Fibroblast of skin of left biceps (primary cell): ENCODE measurements at places on chromosomes 11 and 22.

GRCh38 chr11:76752321-76753143 is 30.6 kb upstream of the TSKU start:
- DNase-seq, result peak; percentile 36

GRCh38 chr11:84408946-84409411 is 1122.8 kb upstream of the CCDC90B start:
- no peak for DNase-seq

DNA sequence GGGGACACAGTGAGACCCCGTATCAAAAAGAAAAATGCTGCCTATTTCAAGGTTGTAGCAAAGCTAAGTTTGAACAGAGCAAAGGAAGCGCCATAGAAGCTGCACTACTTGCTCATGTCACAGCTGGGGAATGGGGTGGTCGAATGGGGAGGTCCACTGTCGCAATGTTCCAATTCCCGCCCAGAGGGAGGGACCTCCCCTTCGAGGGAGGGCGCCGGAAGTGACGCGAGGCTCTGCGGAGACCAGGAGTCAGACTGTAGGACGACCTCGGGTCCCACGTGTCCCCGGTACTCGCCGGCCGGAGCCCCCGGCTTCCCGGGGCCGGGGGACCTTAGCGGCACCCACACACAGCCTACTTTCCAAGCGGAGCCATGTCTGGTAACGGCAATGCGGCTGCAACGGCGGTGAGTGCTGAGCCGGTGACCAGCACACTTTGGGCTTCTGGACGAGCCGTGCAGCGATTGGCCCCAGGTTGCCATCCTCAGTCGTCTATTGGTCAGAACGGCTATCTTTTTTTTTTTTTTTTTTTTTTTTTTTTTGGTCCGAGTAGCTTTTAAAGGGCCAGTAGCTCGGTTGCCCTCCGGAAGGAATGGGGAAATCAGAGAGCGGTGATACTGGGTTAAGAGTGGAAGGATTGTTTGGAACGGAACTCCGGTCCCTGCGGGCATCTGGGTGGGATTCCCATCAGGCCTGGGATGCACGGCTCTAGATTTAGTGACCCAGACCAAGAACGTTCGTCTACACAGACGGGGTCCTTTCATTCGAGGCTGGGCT is at the start of gene HMBS:
Gene HMBS, plus strand, starts transcription at position 219 of the 774 bp plus-strand sequence. Its CDS starts 153 bp downstream, at position 372.
- peak; percentile 72 for DNase-seq

DNA sequence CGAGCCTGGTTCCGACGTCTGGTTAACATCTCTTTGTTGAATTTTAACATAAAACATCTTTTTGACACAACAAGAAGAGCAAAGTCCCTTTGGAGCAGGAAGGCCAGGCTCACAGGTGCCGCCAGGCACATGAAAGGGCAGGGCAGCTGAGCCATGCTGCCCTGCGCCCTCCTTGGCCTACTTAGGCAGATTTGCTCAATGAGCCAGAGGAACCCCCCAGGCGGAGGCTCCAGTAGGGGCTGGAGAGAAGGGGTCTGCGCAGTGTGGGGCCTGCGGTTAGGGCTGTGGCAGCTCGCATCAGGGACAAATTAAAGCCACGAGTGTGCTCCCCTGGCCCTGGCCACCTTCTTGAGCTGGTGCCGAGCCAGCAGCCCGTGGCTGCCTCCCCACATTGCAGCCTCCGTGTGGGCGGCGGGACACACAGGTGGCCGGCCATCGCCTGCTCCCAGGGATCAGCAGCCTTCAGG is 9.9 kb upstream of the SLC22A12 start:
- no peak for DNase-seq

- DNase-seq, result no peak
Observed at GRCh38 chr22:22520667-22521602, 865 bp upstream of the ZNF280A start.

DNA sequence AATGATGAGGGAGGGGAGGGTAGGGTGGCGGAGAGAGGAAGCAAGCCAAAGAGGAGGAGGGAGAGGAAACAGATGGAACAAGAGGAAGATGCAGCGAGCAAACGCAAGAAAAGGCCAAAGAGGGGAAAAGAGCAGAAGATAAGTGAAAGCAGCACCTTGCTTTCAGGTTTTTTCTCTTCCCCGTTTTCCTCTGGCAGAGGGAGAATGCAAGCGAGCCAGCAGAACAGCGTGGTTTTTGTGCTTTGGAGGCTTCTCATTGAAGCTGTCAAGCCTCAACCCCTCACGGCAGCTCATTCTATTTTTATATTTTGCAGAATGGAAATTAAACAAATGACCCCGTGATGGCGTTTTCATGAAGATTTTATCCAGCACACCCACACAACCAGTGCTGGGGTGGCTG is 67.1 kb upstream of the GRAMD1B start:
- no peak for DNase-seq

- no peak for DNase-seq
Observed at GRCh38 chr11:117743121-117743815, 53.7 kb downstream of the DSCAML1 start.

DNA sequence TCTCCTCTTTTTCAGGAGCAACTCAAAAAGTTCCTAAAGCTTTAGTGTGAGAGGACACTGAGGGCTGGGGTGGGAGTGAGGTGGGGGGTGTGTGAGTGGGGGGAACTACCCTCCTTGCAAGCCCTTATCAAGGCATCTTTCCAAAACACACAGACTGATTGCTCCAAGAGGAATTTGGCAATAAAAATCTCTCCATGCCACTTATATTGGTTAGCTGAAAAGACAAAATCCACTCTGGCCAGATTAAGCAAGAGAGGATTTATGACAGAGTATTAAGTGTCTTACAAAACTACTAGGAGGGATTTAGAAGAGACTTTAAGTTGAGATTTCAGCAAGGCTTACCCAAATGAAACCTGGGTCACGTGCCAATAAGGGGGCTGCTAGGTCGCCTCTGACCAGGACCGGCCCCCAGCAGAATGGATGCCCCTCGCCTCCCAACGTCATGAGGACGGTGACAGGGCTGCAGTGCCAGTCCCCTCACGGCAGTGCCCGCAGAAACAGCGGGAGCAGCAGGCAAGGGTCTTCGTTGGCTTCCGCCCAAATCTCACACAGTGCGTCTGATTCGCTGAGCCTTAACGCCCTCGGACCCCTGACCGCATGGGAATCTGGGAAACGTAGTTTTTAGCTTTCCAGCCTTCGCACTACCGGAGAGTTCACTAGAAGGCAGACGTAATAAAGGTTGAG is 22.1 kb upstream of the CTR9 start:
- peak; percentile 44 for DNase-seq

GRCh38 chr11:1202154-1202775 is 20.6 kb upstream of the MUC5B start:
- DNase-seq, result no peak

DNA sequence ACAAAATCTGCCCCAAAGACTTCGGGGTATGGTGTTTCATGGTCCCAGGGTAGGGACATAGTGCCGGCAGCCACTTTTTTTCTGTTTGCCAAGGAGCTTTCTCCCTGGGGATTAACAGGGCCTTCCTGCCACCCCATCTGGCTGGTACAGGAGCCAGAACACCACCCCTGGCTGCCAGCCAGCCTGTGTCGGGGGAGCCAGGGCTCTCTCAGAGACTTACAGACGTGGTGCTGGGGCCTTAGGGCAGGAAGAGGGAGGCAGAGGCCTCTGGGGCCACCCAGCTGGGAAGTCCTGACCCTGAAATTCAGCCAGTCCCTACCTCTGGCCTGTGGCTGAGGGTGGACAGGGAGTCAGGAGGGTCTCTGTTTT is 52.4 kb upstream of the CDON start:
- no peak for DNase-seq

- no peak for DNase-seq
Observed at GRCh38 chr22:50473855-50474671, 772 bp downstream of the SBF1 start.

DNA sequence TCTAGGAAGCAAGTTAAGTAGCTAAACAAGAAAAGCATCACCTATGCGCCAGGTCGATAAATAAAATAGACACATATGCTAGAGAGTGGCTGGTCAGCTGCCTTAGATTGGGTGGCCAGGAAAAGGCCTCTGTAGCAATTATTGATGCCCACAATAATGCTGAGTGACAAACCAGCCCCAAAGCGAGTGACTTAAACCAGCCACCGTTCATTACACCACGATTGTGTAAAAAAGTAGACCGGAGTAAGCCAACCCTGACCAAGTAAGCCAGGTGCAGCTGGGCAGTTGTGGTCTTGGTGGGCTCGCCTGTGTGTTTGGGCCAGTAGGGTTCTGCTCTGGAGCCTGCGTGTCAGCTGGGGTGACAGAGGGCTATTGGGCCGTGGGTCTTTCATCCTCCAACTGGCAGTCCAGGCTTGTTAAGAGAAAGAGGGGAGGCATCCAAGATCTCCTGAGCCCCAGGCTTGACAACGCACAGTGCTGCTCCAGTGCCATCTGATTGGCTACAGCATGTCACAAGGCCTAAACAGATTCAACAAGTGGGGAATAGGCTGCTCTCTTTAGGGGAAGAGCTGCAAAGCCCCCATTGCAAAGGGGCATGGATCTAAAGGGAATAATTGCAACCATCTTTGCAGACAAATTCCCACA is 100.4 kb upstream of the PARVA start:
- no peak for DNase-seq

DNA sequence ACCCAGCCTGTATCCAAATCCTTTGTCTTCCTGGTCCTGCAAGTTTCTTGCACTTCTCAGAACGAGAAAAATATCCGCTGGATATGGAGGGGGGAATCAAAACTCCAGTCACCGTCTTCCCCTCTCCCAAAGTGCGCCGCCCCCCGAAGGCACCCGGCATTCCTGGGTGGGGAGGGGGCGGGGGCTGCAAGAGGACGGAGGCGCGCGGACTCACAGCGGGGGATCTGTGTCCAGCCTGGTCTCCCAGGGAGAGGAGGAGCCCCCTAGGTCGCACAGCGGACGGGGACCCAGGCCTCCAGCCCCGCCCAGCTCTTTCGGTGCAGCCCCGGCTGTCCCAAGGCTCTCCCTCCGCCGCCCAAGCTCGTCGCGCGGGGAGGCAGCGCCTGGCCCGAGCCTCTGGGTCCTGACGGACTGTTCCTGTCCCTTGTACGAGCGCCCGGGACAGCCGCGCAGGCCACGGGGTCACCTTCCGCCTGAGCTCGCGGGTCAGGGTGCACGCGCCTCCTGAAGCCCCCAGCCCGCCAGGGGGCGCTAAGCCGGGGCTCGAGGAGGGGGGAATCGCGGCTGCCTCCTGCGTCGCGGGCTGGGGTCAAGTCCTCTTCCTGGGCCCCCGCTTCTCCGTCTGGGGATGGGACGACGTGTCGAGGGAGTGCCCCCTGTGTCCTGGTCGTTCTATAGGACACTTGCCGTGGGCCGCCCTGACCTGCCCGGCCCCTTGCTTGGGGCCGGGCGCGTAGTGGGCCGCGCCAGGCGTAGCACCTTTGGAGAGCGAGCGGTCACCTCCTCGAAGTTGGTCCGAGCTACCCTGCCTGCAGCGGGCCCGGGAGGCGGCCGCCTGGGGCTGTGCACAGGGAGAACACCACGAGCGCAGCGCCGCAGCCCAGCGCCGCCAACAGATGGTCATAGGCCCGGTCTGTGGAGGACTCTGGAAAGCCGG is 2.4 kb upstream of the WNT11 start:
- DNase-seq, result no peak

DNA sequence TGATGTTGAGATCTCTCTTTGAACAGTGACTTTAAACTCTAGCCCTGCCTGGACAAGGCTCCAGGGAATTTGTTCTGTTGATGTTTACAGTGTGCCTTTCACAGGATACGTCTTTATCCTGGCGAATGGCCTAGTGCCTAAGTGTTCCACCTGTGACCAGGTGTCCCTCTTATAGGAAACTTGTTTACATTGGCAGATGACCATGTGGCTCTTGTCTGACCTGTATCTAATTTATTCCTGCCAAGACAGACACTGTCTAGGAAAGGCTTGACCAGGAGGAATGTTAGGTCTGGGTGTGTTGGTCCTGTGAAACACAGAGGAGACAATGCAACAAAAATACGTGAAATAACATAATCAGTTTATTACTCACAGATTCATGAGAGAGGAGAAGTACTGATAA is 875.6 kb downstream of the METTL15 start:
- no peak for DNase-seq
